ENCODE measurements at places on chromosomes 1 and 21.
A peak's percentile ranks its signal among the peaks of the same experiment; 100 is the strongest.

GRCh38 chr1:94862718-94863117, 42.6 kb downstream of the SLC44A3 start:
- DNase-seq: no peak

- no peak for DNase-seq
Measured at GRCh38 chr1:233735847-233736246, 121.9 kb downstream of the KCNK1 start.

DNA sequence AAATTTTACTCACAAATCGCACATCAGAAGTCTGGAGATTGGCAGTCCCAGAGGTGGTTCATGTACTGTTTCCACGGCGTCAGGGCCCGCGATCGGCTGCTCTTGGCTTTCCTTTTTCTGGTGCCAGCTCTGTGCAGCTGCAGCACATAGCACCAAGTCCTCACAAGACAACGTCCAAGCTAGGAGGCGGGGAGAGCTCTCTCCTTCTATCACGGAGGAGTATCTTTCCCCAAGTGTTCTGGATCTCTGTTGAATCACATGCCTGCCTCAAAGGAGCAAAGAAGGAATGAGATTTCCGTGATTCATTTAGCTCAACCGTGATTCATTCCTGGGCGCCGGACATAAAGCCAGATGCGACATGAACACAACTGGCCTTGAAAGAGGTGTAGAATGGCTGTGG, 25.5 kb downstream of the MT1HL1 start:
- DNase-seq: no peak

GRCh38 chr1:153655333-153655732, 3.2 kb upstream of the SNAPIN start:
- DNase-seq: no peak

- peak; percentile 90 for DNase-seq
Measured at GRCh38 chr1:207077470-207078377, 10.9 kb upstream of the C4BPB start.

DNA sequence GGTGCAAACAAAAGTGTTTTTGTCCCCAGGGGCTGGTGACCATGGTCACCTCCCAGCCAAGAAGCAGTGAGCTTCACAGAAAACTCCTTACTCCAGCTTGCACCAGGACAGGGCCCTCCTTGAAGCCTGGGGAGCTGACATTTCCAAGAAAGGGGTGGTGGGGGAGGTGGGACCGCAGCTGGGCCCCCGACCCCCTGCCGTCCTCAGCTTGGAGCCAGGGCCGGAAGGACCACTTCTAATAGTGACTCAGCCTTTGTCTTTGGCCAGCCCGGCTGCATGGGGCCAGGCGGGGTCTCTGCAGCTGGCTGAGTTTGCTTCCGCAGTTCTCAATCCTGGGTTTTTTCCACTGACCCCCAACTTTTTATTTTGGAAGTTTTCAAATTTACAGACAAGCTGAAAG, 136.5 kb upstream of the POU3F1 start:
- DNase-seq: no peak

DNA sequence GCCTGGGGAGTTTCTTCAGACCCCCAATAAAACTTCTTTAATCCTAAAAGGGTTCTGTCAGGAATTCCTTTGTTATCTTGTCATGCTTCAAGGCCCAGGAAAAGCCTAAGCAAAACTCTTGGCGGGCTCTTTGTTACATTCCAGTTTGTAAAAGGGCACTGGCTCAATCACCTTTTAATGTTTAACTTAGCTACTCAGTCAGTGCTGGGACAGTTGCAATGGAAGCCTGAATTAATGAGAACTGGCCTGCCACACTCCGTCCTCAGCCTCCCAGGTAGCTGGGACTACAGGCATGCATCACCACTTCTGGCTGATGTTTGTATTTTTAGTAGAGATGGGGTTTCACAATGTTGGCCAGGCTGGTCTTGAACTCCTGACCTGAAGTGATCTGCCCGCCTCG, 21.3 kb upstream of the ASB17 start:
- DNase-seq: no peak

DNA sequence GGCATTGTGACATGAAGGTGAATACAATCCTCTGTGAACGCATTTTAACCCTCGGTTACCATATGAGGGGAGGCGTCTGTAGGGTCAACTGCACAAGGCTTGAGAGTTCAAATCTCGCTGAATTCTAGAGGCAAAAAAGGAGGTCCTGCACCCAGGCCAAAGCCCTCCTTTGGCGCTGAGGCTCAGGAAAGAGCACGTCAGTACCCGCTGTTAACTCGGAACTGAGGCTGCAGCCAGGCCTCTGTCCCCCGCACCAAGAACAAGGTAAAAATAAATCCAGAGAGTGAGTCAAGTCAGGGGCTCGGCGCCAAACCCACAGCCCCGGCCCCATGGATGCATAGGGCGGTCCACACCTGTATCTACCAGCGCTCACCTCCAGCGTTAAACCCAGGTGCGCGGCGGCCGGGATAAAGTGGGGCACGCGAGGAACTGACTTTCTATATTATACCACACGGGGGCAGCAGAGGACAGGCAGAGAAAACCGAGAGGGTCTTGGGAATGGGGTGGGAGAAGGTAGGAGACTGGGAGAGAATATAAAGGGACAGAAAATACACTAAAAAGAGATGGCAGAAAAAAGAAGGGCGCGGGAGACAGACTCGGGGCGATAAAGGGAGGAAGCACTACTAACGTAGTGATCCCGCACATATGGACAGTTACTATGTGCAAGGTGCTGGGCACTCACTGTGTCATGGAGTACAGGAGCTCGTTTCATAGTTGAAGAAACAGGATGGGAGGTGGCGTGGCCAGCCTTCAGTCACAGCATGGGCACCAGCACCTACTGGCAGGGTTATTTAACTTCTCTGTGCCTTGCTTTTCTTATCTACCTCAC, 54.9 kb downstream of the DMRTA2 start:
- peak; percentile 29 for DNase-seq

DNA sequence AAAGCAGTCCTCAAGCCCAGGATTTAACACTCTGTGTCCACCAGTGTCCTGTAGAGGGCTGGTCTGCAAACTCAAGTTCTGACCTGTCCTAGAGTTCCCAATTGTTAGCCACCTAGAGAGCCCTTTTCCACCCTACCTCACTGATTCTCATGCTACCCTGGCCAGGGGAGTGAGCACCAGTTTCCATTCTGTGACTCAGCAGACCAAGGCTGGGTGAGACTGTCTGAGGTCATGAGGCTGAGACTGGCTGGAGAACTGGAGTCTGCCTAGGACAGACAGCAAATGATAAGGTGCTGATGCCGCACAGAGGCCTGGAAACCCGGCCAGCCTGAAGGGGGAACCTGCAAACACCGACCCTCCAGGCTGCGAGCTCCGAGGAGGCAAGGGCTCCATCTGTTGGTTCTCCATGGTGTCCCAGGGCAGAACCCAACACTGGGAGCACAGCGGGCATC, 13.7 kb downstream of the GLIS1 start:
- no peak for DNase-seq

- DNase-seq: no peak
Measured at GRCh38 chr1:51750218-51750617, 128.3 kb downstream of the NRDC start.

DNA sequence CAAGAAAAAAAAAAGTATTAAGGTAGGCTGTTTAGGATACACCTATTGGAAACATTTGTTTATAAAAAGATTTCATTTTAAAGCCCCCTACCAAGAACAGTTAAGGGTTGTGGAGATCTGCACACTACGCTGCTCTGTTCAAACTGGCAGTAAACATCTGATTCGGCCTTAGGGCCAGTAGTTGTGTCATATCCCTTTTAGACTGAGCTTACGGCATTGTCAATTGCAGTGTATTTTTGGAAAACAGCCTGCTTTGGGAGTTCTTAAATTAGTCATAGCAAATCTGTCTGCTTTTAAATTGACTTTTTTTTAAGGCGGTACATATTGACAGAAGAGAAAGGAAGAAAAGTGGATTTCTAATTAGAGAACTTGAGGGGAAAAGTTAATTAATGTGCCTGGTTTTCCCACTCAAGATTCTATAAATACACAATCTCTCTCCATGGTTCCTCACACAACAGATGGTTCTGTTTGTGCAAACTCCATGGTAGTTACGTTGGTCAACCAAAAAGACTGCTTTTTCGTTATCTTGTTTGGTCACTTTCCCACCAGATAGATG, 1.7 kb upstream of the ELK4 start:
- no peak for DNase-seq

DNA sequence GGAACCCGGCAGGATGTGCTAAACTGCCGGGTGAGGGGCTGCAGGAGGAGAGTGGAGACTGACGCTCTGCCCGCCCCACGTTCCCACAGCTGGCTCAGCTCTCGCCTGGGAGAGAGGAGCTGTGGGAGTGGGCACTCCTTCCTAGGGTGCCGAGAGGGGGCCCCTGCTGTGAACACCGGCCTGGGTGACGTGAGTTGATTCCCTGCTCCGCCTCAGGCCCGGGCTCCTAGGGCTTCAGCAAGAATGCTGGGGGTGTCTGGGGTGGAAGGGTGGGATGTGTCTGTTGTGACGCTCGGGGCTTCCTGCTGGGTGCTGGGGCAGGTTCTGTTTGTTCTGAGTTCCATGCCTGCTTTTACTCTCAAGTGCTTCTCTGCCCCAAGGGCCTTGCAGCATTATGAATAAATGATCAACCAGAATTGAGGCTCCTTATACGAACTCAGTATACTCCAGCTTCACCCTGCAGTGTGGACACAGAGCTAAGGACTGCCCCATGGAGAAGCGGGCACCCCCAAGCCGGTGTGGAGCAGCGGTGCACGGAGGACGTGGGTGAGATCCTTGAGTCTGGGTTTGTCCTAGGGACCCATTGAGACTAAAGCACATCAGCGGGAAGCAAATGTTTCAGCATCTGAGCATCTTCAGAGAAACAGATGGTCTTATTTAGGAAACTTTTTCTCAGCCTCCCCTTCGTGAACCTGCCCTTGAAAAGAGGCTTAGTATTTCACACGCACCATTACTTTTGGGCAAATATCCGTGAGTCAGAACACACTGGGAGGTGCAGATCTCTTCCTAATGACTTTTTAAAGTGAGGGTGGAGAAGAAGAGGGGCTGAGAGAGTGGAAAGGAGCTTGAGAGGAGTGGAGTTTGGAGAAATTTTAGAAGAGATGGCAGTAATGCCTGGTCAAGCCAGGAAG, 41.7 kb downstream of the SYT6 start:
- DNase-seq: no peak

- no peak for DNase-seq
Measured at GRCh38 chr1:197510691-197511378, 242.8 kb downstream of the CRB1 start.

GRCh38 chr1:5969168-5969567, 23.1 kb downstream of the NPHP4 start:
- no peak for DNase-seq

- no peak for DNase-seq
Measured at GRCh38 chr1:232844791-232845190, 39.6 kb downstream of the MAP10 start.

DNA sequence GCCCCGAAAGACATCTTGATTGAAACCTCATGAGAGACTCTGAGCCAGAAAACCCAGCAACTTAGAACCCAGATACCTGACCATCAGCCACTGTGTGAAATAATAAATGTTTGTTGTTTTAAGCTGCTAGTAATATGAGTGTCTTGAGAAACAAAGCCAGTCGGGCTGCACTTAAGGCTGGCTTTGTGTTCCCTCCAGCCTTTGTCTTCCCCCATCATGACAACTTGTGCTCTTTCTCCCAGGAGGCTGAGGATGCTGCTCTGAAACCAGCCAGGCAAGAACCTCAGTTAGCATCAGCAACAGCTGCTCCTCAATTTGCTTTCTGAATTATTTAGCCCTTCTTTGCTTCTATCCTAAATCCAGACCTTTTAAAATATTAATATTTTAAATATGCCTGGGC, 78.2 kb downstream of the SLC16A1 start:
- DNase-seq: no peak

GRCh38 chr1:210405316-210405715, 76.6 kb downstream of the HHAT start:
- DNase-seq: no peak

- DNase-seq: no peak
Measured at GRCh38 chr1:8545078-8545477, 227.2 kb downstream of the SLC45A1 start.

GRCh38 chr1:66012106-66012784, 219.6 kb downstream of the PDE4B start:
- no peak for DNase-seq

- no peak for DNase-seq
Measured at GRCh38 chr21:35113064-35113463, 64.0 kb upstream of the RUNX1 start.

GRCh38 chr1:206510371-206510770, 3.0 kb downstream of the RASSF5 start:
- DNase-seq: no peak

All from small intestine (tissue), 16 donors.